COR-L47 (cell line): ENCODE measurements at places on chromosomes 12 and 14.

- DNase-seq = peak; percentile 13
These were observed 240.2 kb upstream of the CLEC14A start for GRCh38 chr14:38496092-38496491.

DNA sequence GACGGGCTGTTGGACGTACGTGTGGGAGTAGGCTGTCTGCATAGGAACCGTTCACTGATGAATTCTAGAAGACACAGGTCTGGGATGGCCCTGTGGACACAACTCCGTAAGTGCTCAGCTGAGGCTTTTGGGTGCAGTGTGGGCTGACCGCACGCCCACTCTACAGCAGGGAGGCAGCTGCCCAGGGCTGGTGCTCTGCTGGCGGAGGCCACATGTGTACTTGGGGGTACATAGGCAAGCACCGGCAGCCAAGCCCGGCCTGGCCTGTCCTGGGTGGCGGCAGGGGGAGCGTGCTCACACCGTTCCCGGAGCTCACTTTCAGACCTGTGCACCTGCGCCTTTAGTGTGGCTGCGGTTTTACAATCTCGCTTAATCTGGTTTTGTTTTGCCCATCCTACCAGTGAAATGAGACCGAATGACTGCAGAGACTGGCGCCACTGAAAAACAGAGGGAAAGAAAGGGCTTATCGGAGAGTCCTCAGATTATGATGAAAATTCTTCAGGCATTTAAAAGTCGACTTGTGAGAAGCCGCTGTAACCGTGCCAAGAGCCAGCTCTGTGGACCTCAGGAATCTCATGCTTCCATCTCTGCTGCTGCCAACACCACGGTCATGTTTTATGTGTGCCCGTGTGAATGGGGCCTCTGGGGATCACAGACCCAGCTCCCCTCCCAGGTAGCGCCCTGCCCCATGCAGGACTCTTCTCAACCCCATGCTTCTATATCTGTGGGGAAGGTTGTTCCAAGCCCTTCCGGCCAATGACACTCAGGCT, 45.8 kb downstream of the SSH1 start:
- no peak for DNase-seq

- no peak for DNase-seq
These were observed 5.5 kb downstream of the ITGA5 start for GRCh38 chr12:54413284-54414190.

- DNase-seq = no peak
These were observed 37.9 kb upstream of the SINHCAF start for GRCh38 chr12:31363831-31364230.

GRCh38 chr12:68506619-68507018, 104.1 kb upstream of the RAP1B start:
- DNase-seq = no peak

DNA sequence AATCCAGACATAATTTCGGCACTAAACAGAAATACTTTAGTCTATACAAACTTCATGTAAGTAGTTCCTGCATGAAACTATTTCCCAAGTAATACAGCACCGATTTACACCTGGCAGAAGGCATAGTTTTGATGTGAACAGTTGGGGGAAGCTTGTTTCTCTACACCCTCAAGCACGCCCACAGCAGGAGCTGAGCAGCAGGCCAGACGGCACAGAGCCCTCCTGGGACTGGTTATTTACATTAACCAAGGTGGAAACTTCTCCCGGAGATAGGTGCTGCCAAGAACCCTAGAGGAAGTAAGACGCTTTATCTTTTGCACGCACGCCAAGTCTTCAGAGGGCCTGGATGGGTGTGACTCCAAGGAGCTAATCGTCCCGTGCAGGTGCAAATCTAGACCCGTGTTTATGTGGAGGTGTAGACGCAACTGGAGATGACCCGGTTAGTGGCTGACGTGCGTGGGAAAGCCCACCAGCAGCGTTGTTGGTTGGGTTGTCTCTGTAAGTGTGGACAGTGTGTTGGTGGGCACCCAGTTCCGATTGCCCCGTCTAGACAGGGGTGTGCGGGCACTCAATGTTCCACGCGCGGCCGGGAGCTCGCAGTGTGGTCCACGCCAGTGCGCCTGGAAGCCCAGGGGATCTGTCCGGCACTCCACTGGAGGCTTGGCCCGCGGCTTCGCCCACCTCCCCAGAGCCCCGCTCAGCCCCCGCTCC, 767 bp upstream of the TCP11L2 start:
- DNase-seq = peak; percentile 67

DNA sequence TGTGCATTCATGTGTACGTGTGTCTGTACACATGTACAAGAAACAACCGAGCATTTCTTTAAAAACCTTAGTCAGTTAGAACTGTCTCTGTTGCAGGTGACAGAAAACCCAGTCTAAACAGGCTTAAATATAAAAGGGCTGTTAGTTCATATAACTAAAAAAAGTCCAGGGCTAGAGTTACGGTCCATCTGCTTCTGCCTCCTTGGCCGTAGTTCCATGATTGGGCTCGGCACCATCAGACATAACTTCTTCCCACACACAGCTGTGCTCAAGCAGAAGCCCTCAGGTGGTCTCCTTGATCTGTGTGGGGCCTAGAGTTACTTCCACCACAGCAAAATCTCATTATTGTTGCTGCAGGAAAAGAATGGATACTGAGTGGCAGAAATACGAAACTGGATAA, 34.6 kb downstream of the CKB start:
- DNase-seq = no peak

- DNase-seq = peak; percentile 66
These were observed at the start of gene KLC1 for GRCh38 chr14:103628684-103629502. Gene KLC1, plus strand, starts transcription at chr14:103629211. Its CDS starts 25,354 bp downstream, at chr14:103654565.

DNA sequence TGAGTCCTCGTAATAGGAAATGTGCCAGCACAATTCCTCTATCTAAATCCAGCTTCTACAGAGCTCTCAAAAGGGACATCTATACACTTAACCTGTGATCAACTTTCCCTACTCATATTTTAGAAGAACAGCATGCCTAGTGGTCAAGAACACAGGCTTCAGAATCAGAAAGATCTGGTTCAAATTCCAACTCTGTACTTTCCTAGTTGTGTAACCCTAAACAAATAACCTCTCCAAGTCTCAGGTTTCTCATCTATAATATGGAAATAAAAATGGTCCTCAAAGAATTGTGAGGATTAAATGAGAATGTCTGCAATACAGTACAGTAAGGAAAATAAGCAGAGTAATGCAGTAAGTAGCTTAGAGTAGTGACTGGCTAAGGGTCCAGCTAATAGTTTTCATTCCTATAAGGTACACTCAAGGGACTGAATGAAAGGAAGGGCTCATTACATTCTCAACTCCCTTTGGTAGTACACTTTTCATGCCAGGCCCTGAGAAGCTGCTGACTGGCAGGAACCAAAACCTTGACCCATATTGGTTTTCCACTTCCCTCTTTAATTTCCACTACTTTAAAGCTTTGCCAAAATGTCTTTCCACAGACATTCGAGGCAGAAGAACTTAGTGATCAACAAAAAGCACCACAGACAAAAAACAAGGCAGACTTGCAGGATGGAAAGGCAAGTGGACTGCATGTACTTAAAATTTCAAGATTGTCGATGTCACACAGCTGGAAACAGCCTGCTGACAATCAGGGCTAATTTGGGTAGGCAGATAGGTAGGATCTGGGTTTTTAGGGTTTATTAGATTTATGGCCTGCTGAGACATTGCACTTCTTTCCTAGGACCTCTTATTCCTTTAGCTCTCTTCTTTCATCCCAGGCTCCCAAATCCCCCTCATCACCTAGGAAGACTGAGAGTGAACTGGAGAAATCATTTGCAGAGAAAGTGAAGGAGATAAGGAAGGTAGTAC, 4.3 kb downstream of the CCDC196 start:
- no peak for DNase-seq

- no peak for DNase-seq
These were observed 71.7 kb downstream of the CCDC92 start for GRCh38 chr12:123900871-123901376.

DNA sequence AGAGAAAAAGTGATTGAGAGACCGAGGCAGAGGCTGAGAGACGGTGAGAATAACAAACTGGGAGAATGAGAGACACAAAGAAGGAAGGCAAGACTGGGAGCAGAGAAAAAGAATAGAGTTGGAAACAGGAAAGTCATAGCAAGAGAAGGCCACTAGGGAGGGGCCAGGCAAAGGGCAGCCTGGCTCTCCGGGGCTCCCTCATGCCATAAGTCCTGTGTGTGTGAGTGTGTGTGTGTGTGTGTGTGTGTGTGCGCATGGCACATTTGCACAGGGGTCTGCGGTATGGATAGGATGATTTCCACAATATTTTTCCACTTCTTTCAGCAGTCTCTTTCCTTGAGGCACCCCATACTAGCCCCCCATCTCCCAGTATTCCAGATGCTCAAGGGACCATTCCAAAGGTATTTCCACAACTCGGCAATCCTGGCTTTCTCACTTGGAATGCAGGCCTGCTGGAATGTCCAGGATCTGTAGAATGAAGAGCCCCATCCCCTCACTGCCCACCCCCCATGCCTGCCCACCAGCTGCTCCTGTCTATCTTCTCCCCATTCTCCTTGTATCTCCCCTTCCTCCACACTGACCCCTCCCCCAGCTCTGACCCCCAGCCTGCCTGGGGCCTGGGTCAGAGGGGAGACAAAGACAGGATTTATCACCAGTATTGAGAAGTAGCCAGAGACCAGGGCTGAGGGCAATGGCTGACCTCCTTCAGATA, 9.0 kb downstream of the GPR84 start:
- no peak for DNase-seq

- no peak for DNase-seq
These were observed 141.5 kb upstream of the FGD4 start for GRCh38 chr12:32257695-32258496.

GRCh38 chr12:31929027-31929526, 30.1 kb upstream of the RESF1 start:
- DNase-seq = no peak

DNA sequence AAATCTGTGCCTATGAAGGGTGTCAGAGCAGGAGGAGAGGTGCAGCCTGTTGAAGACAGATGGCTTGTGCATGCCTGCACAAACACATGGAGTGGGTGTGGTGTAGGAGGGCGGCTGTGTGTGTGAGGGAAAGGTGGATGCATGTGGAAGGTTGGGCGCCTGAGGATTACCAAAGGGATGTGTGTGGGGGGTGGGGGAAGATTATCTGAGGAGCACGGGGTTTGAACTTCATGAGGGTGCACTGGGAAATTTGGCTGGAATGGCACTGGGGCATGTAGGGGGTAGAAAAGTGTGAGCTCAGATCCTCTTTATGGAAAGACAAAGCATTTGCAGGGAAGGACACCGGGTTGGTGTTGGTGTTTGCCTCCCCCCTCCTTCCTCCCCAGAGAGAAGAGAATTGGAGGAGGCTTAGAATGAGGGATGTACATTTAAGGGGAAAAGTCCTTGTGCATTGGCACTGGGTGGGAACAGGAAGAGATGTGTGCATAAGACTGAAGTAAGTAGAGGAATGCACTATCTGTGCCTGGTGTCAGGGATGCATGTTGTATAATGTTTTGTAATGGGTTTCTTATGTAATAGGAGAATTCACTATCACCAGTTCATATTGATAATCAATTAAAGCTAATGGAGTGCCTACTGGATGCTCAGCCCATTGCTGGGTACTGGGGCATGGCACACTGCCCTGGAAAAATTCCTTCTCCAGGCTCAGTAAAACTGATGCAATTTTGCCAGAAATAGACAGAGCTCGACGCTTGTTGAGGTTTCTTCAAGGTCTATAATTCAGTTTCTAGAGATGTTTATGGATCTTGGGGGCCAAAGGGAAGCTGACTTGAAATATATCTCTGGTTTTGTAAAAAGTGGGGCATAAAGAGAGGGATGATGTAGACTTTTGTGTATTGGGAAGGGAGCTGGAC, 3.0 kb downstream of the NTF3 start:
- no peak for DNase-seq

DNA sequence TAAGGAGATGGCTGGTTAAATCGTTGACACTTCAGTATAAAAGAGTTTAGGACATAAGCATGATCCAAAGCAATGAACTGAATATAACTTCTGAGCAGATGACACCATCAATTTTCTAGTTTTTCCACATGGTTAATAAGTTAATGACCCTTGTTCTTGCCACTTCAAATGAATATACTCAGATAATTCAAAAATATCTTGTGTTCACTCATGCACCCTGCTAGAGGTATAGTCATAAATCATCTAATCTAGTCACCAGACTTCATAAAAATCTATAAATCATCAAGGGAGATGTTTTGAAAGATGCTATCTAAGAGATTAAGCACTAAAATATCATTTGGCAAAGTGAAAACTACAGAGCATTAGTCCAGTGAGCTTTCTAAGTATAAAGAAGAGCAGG, 131.9 kb downstream of the MDGA2 start:
- DNase-seq = no peak

GRCh38 chr12:31832740-31833729, 104.2 kb upstream of the AMN1 start:
- no peak for DNase-seq

GRCh38 chr14:74417611-74418010, 8.4 kb downstream of the SYNDIG1L start:
- no peak for DNase-seq
